ENCODE measurements at places on chromosomes 1 and 21.

GRCh38 chr1:48677306-48678287 lies 99.1 kb downstream of the BEND5 start:
- peak; percentile 40 for DNase-seq

DNA sequence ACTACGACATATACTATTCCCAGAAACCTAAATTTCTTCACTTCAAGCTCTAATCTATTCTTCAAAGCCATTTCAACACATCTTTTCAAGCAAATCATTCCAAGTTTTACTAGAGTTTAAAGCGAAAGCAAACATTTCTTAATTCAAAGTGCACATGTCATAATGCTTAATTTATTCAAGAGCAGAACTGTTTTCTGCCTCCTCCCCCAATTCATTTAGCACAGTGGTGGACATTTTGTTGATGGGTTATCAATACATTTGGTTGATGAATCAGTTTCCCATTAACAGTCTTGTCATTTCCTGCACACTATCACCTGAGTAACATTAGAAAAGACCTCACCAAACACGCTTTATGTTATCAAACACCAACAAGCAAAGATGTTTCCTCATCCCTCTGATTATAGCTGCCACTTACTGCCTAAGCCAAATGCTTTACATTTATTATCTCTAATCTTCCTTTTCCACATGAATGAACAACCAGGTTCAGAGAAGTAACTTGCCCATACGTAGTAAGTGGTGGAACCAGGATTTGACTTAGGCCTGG lies 2.0 kb downstream of the SRSF4 start:
- DNase-seq: no peak

DNA sequence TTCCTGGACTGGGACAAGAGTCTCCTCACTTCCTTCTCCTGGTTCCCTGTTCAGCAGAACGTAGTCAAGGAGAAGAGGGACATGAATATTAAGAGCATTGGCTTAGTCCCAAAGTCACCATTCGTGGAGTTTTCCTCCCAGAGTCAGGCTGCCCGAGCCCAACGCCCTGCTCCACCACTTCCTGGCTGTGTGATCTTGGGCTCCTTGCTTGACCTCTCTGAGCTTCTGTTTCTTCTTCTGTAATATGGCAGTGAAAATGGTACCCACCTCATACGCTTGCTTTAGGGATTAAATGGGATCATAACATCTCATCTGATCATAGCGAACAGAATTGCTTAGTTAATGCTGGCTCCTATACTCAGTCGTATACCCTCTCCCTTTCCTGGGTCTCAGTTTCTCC lies 12.0 kb upstream of the CASZ1 start:
- DNase-seq: no peak

DNA sequence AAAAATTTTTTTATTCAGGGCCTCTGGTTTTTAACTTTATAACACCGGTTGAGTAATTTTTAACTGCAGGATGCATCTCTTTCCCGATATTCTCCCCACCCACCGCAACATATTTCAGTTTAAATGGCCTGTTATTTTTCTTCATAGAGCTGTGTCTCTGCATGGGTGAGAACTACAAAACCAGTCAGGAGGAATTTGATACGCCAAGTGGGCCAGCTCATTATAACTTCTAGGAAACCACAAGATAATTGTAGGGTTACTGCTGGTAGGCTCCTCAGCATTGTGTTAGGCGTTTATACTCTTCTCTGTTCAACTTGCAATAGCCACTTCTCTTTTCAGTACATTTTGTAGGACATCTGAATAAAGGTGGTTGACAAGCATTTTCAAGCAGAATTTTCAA lies 169.7 kb downstream of the PBX1 start:
- no peak for DNase-seq

GRCh38 chr1:179228783-179229213 lies 679 bp downstream of the ABL2 start:
- no peak for DNase-seq

GRCh38 chr1:240337781-240338180 lies 246.1 kb downstream of the FMN2 start:
- no peak for DNase-seq

GRCh38 chr1:18631496-18632217 lies 1.0 kb downstream of the PAX7 start:
- DNase-seq: no peak

DNA sequence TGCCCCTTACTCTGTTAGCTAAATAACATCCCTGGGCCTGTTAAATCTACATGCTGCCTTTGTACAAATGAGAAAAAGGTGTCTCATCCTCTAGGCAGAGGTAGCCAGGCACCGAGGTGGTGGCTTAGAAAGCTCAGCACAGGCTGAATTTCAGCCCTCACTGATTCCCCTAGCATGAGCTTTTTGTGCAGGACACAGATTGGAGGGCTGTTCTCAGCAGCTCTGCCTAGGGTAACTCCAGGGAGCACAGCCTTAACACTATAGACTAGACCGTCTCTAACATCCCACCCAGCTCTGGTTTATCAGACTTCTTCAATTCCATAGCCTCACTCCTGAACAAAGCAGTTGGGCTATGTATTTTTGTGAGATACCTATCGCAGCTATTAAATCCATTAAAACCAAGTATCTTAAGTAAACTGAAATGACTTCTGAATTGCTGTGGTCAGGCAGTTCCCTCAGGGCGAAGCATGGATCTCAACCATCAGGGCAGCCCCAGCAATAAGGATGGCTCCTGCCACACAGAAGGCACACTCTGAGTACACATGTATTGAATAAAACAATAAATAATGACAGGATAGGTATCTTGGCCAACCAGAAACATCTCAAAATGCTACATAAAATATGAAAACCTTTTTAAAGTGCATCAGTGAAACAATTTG lies 14.8 kb downstream of the S100A6 start:
- DNase-seq: no peak

- DNase-seq: no peak
Measured at GRCh38 chr1:244256086-244256676, 195.5 kb downstream of the ADSS2 start.

DNA sequence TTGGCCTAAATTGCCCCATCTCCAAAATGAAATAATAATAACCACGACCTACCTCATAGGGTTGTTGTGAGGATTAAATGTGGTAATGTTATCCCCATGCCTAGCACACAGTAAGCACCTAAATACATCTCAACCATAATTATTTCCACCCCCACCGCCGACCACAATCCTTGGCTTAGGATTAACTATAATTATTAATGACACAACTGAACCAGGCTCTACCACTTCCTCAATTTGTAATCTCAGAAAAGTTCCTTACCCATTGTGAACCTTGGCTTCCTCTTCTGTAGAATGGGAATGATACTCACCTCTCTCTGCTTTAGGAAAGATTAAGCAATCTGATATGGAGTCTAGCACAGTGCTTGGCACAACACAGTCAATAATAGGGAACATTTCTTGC lies 44.3 kb upstream of the TACSTD2 start:
- DNase-seq: no peak

- no peak for DNase-seq
Measured at GRCh38 chr21:15408089-15408488, 321.7 kb upstream of the USP25 start.

- no peak for DNase-seq
Measured at GRCh38 chr1:232986527-232986922, 36.1 kb downstream of the NTPCR start.

DNA sequence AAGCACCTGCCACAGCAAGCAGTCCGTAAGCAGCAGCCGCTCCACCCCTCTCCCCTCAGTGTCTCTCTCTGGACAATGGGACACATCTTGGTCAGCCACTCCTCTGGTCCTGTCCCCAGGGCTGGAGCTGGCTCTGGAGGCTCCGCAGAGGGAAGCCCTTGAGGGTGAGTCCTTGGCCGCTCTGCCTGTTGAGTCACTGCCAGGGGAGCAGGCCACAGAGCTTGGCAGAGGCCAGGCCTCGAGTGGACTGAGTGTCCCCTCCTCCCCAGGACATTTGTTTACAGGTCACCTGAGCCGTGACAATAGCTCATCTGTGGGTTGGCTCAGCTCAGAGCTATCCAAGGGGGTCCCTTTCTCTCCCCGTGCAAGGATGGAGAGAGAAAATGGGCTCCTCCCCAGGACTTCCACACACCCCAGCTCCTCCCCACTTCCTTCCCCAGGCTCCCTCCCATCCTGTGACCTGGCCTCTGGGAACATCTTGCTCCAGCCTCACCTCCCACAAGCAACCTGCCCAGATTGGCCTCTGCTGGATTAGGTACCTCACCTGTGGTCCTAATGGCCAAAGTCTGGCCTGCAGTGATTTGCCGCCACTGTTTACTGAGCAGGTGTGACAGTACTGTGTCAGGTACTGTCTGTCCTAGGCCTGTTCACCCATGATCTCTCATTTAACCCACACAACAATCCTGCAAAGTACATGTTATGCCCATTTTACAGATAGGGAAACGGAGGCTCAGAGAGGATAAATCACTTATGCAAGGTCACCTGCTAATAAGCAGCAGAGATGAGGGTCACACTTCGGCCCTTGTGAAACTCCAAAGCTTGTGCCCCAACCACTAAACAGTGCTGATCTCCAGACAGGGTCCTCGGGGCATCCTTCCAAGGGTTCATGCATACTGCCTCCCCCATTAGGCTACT lies 4.8 kb downstream of the FAM131C start:
- DNase-seq: no peak

DNA sequence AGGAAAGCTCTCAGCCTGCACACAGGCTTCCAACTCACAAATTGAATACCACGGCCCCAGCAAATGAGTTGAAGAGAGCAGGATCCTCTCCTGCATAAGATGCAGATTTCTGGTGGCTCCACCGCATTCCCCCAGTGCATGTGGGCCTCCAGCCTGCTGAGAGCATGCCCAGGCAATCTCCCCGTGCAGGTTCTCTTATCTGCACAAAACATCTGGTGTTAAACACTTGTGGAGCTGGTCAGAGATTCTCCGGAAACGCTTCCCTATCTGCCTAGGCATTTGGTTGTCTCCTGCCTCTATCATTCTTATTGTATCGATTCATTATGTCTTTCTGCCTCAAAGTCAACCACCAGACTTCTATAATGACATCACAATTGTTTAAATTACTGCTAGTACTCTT lies 1349.0 kb upstream of the B3GALT2 start:
- DNase-seq: no peak

DNA sequence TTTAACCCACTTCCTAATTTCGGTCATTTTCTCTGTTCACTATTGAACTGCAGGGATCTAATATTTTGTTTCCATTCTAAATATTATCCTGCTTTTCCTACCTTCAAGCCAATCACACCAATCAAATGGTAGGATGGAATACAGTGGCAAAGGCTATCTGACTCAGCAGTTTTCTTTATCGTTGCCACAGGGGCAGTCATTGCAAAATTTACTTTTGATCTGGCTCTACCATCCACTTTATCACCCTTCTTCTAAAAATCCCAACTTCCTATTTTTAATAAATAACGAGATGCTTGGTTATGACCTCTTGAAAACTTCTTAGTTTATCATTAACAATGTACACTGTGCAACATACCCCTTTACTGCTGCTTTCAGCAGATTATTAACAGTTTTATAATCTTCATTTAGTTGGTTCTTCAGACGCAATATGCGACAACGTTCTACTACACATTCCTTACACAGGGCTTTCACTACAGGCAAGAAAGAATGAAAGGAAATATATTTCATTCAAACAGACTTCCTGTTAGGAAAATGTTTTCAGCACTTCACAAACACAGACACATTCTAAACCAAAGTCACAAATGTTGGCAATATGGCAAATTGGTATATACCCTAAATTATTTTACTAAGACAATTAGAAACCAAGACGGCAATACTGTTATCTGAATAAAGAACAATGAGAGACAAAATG lies 52.3 kb upstream of the RAP1GAP start:
- DNase-seq: no peak

GRCh38 chr1:221161571-221162041 lies 282.4 kb downstream of the HLX start:
- DNase-seq: no peak

DNA sequence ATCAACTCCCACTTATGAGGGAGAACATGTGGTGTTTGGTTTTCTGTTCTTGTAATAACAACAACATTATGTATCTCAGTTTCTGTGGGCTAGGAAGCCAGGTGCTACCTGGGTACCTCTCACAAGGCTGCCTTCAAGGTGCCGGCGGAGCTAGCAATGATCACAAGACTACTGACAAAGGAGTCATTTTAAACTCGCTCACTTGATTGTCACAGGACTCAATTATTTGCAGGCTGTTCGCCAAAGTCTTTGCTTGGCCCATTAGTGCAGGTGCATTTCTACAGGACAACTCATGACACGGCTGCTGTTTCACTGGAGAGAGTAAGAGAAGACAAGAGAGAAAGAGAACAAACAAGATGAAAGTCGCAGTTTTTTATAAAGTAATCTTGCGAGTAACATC lies 1237.4 kb upstream of the TMPRSS15 start:
- DNase-seq: no peak
